K562 (cell line): ENCODE measurements at places on chromosomes 1 and 21. TPM values are rescaled to one million over a fixed set of nuclear protein-coding genes. Genes with fewer than 3 reads are reported as not detected.

S100A7 gene
- total RNA-seq: not detected in 2 replicates

- DNase-seq: no peak
- no peak overlapping the region for H3K27ac ChIP-seq
- H3K4me1 ChIP-seq: peaks cover 10% of the 10 kb centered on the region; the same call in 1 of the 2 replicates
- H3K27me3 ChIP-seq: peaks cover 42% of the 10 kb centered on the region
These were observed 105.8 kb downstream of the SMYD2 start for GRCh38 chr1:214386747-214387146.

TAS1R1 gene
- total RNA-seq: not detected in 2 replicates

LHX4 gene
- not detected in 2 replicates for total RNA-seq

LRRC38 gene
- not detected in 2 replicates for total RNA-seq

- no peaks in the 10 kb centered on the region for H3K36me3 ChIP-seq
- DNase-seq: no peak
- no peak overlapping the region for H3K27ac ChIP-seq
These were observed 359.8 kb upstream of the KAZN start for GRCh38 chr1:14238472-14239307.
